Stimulated activated naive CD4-positive, alpha-beta T cell treated with Interleukin-2 at 50 U/mL for 16 hours (primary cell): ENCODE measurements at places on chromosomes 13 and 19.

DNA sequence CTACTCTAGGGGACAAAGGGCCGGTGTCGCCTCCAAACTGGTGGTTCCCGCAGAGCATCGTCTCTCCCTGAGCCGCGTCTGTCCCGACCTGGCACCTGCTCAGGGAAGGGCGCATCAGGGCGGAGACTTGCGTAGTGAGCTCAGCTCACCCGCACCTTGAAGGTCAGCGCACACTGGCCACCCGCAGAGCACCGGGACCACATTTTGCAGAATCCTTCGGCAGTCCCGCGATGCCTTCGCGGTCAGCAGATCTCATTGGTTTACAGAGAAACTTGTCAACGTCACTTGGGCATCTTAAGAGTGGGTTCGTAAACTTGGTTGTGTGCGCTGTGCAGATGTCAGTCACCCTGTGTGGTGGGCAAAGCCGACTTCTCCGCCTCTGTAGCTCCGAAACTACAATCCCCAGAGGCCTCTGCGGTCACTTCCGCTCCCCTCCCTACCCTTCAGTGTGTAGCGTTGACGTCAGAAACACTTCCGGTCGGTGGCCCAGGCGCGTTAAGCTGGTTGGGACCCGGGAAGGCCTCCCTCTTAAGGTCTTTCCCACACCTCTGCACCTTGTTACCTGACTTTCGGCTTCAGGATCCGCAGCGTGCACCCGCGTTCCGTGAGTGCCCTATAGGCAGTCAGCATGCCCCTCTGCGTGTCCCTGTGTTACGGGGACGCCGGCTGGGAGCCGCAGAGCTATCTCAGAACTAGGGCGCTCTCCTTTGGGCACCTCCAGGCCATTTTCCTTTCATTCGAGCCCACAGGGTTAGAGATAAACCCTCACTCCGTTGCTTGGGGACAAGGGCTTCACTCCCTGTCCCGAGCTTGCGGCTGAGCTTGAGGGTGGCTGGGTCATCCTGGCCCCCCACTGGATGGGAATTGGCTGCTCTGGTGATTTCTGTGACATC, 36.5 kb upstream of the ZNF527 start:
- peak; percentile 82 for DNase-seq

DNA sequence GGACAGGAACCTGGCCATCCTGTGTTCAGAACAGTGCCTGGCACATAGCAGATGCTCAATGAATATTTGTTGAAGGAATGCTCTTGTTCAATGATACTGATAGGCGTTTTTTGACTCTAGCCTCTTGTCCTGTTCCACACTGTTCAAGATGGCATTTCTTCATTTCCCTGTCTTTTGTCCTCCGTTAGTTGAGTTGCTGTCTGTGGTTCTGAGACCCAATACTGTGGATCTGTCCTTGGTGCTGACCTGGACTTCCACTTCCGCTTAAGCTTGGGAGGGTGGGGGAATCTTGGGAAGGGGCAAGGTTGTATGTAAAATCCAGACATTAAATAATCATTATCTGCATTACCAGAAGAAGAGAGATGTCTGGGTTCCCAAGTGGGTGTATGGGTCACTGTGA, 8.3 kb upstream of the KCNN4 start:
- DNase-seq = no peak

- peak; percentile 70 for DNase-seq
These were observed 622 bp upstream of the FXYD5 start for GRCh38 chr19:35153701-35154524.

GRCh38 chr19:44741258-44741731, 7.2 kb upstream of the BCL3 start:
- no peak for DNase-seq

DNA sequence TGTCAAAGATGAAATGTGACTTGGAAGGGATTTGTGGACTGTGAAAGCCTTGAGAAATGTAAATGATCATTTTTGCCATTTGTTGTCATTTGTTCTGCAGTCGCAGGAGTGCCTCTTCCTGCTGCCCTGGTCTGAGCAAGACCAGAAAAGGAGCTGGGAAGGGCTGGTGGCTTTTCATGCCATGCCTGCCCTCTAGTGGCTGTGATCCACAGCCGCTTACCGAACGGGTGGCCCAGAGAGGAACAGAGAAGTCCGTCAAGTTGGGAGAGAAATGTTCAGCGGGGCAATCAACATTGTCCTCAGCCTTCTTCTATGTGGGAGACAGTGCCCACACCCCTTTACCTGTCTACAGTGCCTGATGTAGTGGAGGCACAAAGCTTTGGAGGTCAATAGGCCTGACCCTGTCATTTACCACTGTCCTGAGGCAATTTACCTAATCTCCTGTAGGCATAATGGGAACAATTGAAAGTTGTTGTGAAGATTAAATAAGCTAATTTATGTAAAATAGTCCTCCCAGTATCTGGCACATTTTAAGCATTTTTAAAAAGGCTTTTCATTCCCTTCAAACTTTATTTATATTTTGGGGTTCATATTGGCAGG, 224.5 kb downstream of the B3GLCT start:
- DNase-seq = peak; percentile 19

DNA sequence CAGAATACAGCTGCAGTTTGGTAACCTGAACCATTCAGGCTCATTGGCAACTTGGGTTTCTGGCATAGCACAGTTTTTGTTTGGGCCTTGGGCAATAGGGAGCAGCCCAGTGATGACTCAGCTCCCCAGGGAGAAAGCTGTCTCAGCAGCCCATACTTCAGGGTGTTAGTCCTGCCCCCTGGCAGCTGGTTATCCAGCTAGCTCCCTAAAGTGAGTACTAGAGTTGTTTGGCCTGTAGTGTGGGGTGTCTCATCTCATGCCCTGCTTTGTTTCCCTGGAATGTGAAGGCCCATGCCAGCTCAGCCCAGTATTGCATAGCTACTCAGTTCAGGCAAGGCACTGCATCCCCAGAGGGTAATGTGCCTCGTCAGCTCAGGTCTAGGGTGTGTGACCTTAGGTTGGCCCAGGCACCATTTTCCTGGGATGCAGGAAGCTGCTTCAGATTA, 18.2 kb upstream of the ZNF543 start:
- no peak for DNase-seq

GRCh38 chr13:39025433-39025839, 12.5 kb downstream of the PROSER1 start:
- no peak for DNase-seq

DNA sequence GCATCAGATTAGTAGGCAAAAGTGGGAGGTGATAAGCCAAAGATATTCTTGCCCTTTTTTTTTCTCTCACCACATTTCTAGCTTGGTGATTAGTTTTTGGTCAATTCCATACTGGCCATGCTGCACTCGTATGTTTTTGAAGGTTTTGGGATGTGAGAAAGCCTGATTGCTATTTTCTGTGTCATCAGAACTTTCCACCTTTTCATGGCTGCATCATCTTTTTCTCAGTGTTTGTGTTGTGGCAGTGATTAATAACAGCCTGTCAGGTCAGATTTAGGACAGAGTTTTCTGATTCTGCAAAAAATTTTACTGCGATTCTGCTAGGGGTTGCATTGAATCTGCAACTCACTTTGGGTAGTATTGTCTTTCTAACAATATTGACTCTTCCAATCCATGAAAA, 32.9 kb downstream of the PSG1 start:
- DNase-seq = no peak

DNA sequence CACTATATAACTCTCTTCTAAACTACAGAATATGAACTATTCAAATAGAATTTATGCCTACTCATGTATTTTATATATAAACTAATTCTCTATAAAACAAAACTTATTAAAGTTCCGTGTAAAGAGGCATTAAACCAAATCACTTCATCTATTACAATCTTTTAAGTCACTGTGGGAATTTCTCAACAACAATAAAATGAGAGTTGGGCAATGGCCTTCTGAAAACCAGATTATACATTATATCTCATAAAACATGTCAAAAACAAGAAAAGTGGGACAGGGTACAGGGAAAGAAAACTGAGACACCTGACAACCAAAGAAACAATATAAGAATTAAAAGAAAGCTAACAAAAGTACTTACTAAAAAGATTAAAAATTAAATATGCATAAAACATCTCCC, 145.2 kb downstream of the DIAPH3 start:
- no peak for DNase-seq

GRCh38 chr13:95652821-95653220, 8.3 kb upstream of the DZIP1 start:
- no peak for DNase-seq

- no peak for DNase-seq
These were observed 2.0 kb downstream of the ZNF823 start for GRCh38 chr19:11736696-11737095.

DNA sequence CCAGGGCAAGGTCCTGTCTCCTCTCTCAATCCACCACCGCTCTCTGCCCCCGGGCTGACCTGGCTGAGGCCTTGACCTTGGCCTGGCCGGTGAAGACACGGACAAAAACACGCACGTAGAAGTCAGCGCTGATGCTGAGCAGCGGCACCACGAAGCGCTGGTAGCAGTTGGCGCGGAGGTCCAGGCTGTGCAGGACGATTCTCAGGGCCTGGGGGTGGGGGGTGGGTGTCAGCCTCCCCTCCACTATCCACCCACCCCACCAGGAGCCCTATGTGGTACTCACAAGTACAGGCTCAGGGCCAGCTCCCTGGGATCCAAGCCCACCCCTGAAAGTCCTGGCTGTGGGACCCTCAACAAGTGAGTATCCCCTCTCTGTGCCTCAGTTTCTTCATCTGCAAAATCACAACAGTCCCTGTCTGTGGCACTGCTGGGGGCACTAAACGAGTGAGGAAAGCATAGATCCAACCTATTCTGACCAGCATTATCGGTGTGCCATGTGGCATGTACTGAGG, 6.4 kb downstream of the TRMT1 start:
- DNase-seq = no peak

GRCh38 chr13:106095406-106095805, 440.1 kb downstream of the EFNB2 start:
- DNase-seq = no peak

- no peak for DNase-seq
These were observed 6.2 kb upstream of the WBP4 start for GRCh38 chr13:41054919-41055619.

GRCh38 chr19:50705422-50706019, 14.1 kb downstream of the SHANK1 start:
- no peak for DNase-seq

GRCh38 chr19:41872775-41873647, 4.1 kb upstream of the CD79A start:
- DNase-seq = peak; percentile 53

DNA sequence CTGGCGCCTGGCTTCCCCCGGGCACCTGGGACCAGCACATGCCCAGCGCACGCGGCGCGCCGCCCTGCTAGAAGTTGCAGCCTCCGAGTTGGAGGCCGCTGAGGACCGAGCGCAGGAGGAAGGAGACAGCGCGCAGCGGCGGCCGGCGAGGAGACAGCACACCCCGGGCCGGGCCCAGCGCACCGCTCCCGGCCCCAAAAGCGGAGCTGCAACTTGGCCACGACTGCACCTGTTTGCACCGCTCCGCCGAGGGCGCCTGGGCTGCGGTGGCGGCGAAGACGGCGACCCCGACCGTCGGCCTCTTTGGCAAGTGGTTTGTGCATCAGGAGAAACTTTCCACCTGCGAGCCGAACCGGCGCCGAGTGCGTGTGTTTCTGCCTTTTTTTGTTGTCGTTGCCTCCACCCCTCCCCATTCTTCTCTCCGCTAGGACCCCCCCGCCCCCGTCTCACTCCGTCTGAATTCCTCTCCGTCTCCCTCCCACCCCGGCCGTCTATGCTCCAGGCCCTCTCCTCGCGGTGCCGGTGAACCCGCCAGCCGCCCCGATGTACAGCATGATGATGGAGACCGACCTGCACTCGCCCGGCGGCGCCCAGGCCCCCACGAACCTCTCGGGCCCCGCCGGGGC, at the start of gene SOX1:
Gene SOX1 (plus strand): TSS at position 34 of the 626 bp plus-strand sequence. CDS start 510 bp downstream, at position 544.
- DNase-seq = no peak

- no peak for DNase-seq
These were observed 93.1 kb downstream of the CYSLTR2 start for GRCh38 chr13:48746821-48747220.

- DNase-seq = no peak
These were observed 3.2 kb downstream of the MEIS3 start for GRCh38 chr19:47415953-47416642.

DNA sequence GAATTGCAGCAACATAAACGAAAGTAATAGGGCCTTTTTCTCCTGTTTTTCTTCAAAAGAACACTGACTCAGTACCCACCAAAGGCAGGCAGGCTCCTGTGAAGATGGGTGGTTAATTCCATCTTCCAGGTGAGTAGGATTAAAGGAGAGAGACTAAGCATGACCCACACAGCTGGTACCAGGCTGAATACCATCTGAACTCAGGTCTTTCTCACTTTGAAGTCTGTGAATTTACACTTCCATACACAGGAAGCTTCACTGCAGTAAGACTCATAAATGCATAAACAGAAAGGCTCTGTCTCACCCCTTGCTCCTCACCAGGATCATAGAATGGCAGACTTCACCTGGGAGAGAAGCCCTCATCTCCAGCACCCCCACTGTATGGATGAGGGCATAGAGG, 194.6 kb downstream of the KLF12 start:
- no peak for DNase-seq

- no peak for DNase-seq
These were observed 1185.4 kb downstream of the DIAPH3 start for GRCh38 chr13:58978331-58978730.

DNA sequence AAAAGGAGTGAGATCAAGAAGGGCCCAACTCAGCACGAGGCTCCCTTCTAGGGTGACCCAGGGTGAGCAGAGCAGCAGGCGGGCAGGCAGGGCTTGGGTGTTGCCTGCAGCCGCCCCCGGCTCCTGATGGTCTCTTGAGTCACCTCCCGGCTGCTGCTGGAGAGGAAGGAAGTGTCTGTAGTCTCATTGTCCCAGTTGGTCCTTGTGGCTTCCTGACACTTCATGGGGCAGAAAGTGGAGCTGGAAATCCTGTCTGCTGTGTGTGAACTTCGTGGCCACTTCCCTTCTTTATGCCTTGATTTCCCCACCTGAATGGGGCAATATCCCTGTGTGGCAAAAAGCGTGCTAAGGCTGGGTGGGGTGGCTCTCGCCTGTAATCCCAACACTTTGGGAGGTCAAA, 2.5 kb downstream of the MAP1S start:
- no peak for DNase-seq

- DNase-seq = no peak
These were observed 21.2 kb upstream of the C13orf46 start for GRCh38 chr13:113995051-113995601.

- DNase-seq = no peak
These were observed 9.7 kb downstream of the RNASEH2B start for GRCh38 chr13:50919277-50919676.

DNA sequence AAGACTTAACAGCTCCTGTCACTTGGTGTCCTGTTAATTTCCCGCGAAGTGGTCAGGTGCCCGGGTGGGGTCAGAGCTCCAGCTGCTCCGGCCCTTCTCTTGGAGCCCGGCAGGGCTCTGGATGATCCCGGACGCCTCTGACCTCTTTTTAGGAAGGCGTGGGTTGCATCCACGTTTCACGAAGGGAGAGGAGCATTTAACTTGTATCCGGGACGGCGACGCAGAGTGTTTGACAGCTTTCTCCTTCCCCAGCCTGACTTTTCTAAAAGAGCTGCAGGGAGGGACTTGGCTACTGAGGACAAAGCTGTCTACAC, 656 bp downstream of the ZNF155 start:
- no peak for DNase-seq

DNA sequence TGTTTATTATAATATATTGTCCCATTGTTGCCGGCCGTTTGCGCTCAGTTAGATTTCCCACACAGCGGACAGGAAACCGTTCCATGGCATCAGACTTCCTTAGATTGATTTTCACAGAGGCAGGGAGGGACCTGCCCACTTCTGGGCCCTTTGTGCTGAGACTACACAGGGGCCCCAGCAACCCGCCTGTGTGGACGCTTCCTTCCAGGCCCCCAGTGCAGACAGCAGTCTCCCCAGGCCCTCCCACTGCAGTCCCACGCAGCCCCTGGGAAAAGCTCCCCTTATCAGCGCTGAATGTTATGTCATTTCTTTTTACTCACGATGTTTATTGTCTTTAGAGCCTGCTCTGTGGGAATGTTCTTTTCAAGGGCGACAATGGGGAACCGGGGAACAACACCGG, 351.7 kb upstream of the ARGLU1 start:
- DNase-seq = no peak
